ENCODE measurements at places on chromosomes 11 and 22. TPM values are rescaled to one million over a fixed set of nuclear protein-coding genes. Genes with fewer than 3 reads are reported as not detected.
A peak's percentile ranks its signal among the peaks of the same experiment; 100 is the strongest.

DNA sequence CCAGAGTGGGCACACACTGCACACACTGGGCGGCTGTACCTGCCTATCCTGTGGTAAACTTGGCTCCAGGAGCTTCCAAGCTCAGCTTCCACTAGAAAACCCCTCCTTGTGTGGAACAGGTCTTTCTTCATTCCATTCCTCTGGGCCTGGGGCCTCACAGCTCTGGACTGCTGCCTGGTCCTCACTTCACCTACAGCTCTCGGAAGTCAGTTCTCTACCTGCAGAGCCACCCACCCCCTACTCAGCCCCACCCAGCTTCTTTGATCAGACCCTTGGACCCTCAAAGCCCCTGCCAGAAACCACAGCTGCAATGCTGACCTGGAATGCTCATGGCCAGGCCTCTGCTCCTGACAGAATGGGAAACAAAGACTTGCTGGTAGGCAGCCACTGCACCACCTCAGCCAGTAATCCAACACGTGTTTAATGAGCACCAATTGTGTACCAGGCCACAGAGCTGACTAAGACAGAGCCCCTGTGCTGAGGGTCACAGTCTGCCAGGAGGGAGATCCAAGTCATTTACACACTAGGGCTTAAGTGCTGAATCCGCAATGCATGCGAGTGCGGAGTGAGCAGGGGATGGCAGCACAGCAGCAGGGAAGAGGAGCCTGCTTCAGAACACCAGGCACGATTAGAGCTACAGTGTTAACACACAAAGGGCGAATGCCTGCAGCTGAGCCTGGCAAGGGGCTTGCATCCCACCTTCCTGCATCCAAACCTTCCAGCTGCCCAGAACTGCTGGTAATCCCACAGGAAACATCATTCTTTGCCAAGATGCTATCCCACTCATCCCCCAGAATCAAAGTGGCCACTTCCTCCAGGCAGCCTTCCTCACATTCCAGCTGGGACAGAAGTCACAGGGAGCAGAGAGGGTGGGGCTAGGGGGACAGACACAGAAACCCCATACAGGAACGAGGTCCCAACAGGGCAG lies 4.6 kb downstream of the GNB1L start:
- DNase-seq = no peak

ANO1 gene
- 0.37 TPM for total RNA-seq

TIMP3 gene
- 25.5 TPM for total RNA-seq

SYT7 gene
- total RNA-seq = 10.8 TPM

DNA sequence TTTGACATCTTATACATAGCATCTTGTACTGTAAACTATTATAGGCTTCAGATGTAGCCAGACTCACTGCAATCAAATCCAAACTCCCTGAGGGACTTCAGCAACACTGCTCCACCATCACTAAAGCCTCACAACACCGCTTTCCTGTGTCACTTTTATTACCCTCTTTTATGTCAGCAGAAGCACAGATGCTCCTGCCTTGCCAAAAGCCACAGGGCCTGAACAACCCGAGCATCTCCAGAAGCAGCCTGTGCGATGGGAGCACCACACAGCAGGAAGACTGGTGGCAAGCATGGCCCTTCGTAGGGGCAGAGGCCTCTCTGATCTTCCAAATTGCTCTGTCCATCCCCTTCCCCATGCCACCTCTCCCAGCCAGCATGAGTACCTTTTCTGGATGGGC lies 22.9 kb downstream of the TMEM123 start:
- no peak for DNase-seq

DNA sequence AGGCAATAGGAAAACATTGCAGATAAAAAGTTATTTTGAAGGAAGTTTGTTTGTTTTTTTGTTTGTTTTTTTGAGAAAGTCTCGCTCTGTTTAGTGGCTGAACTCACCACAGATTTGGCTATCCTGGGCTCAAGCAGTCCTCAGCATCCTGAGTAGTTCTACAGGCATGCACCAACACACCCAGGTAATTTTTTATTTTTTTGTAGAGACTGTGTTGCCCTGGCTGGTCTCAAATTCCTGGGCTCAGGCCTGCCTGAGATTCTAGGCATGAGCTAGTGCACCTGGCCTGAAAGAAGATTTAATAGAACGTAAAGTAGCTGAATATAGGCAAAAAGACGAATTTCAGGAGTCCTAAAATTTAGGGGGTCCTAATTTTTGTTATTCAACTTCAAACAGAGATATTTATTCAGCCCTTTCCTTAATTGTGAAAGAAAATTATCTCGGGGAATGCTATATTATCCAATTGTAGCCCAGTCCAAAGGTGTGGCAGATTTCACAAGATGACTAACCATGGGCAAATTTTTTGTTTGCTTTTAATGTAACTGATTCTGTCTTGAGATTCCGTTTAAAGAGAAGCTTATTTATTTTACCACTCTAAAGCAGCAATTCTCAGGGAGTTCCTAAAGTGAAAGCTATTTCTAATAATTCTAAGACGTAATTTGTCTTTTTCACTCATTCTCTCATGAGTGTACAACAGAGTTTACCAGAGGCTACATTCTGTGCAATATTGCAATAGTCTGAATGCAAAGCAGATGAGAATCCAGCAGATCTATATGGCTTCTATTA lies 940 bp downstream of the IL18 start:
- no peak for DNase-seq

INPP5J gene
- 0.79 TPM for total RNA-seq

DNA sequence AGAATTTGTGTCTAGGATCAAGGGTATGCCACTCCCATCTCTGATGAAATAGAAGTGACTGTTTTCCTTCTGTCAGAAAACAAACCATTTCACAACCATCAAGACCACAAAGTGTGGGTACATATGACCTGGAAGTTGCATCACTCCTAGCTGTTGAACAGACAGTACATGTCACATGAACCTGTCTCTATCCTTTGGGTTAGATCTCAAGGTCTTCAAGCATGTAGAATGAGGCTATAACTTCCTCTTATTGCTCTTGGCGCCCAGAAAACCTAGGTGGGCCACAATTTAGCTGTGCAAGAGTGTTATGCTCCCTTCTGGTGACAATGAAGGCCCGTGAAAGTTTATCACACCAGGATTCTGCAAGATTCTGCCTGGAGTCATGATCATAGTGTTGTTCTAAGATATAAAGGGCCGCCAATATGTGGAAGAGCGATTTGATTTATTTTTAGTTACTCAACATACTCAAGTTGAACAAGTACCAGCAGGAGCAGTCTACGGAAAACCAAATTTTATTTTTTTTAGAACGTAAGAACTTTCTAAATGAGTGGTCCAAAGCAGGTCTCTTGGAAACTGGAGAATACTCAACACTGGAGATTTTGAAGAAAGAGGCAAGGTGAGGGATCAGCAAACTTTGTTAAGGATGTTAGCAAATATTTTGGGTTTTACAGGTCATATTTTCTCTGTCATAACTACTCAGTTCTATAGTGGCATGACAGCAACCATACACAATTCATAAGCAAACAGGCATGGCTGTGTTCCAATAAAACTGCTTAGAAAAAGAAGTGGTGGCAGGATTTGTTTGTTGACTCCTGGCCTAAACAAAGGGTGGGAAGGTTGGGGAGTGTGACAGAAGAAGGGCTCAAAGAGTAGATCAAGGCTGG lies 101.8 kb downstream of the USP35 start:
- DNase-seq = peak; percentile 53

DNA sequence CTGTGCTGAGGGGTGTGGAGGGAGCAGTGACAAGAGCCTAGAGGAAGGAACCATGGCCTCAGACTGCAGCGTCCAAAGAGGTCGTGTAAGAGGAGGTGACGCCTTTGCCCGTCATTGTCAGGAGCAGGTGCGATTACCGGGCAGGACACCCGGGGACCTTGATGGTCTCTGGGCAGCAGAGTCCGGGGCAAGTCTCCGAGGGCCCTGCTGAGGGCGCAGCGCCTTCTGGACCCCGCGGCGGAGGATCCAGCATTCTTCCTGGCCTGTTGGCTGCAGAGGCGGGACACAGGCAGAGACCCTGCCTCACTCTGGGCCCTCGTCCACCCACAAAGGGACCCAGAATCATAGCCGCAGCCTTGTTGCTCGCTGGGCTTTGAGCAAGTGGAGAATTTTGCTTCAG lies 1168.8 kb downstream of the BRD1 start:
- no peak for DNase-seq

RIBC2 gene
- total RNA-seq = not detected

DNA sequence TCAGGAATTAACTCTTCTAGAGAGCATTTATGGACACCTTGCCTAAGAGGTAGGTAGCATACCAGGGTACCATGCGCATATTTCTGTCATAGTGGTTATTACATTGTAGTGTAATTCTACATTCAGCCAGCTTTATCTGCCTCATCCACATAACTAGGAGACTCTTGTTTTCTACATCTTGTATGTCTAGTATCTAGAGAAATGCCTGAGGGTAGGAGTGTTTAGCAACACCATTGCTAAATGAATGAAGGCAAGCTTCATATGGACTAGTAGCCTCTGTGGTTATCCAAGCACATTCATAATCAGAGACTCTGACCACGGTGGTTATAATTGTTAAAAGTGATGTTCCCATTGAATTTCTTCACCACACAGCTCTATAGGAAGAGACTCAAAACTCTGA lies 107.9 kb downstream of the NTM start:
- no peak for DNase-seq

- no peak for DNase-seq
Measured at GRCh38 chr11:13944016-13944415, 18.5 kb upstream of the SPON1 start.

POTEH gene
- total RNA-seq = 1.2 TPM

GRCh38 chr22:39098026-39098425 lies 982 bp downstream of the APOBEC3H start:
- DNase-seq = no peak

TMEM191B gene
- not detected for total RNA-seq

DNA sequence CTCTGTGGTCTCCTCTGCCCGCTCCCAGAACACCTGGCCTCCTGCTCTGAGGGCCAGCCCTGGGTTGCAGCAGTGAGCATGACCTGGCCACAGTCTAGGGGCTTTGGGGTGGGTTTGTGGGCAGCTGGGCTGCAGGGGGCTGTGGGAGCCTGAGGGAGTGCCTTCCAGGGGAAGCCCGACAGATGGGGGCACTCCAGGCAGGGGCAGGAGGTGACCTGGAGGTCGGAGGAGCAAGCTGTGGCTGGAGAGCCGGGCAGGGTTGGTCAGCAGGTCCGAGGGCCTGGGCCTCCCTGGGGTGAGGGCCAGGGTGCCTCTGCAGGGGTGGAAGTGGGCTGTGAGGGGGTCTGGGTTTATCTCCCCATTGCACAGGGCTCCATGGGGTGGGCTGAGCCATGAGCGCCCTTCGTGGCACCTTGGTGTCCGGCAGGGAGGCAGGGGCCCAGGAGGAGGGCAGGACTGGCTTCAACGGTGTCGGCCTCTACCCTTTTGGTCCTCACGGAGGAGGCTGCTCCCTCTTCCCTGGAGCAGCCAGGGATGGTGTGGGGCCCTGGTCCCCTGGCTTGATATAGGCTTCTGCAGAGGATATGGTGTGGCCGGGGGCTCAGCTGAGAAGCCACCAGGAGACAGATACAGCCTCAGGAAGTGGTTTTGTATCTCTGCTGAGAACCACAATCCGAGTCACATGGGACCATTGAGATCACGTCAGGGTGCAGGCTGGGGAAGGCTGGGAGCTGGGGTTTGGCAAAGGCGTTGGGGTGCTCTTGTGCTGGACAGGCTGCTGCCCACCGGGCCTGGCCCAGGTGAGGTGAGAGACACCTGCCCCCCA lies 22.3 kb downstream of the KCNQ1 start:
- no peak for DNase-seq

DNA sequence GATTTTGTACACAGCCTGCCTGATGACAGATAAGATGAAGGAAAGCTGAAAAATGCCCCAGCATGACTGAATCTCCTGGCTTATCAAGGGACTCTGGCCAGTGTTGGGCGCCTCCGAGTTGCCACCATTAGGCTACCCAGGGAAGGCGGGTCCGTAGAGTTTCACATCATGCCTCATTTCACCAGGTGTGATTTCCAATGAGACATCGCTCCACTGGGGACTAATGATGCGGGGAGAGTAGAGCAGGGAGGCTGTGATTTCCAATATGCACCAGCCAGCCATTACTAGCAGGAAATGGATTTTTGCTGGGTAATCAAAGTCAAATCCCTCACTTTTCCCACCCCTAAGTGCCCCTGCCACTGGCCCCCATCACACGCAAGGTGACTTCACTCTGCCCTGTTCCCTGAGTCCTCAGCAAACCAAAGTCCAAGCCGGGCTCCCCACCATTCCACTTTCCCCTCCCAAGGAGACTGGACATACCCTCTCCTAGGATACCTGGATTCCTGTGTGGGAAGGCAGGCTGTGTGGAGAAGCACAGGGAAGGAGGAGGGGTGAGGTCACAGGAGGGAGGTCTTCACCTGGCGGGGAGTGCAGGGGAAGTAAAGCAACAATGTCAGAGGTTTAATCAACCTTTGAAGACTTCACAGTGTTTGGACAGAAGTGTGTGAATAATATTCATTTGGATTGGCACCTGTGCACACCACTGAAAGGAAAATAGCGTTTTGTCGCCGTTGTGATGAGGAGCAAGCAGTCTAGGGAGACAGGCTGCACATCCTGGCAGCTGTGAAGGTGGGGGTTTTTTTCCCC lies 613.3 kb upstream of the CADM1 start:
- DNase-seq = no peak

ASCL2 gene
- not detected for total RNA-seq

- no peak for DNase-seq
Measured at GRCh38 chr11:115974703-115975102, 470.5 kb upstream of the CADM1 start.

DNA sequence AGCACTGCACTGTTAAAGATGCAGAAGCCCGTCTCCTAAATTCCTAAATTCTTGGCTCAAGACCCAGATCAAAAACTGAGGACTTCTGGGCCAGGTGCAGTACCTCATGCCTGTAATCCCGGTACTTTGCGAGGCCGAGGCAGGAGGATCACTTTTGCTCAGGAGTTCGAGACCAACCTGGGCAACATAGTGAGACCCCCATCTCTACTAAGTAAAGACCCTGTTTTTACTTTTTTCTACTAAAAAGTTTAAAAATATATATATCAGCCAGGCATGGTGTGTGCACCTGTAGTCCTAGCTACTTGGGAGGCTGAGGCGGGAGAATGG lies 29.7 kb downstream of the PDGFB start:
- DNase-seq = no peak

DNA sequence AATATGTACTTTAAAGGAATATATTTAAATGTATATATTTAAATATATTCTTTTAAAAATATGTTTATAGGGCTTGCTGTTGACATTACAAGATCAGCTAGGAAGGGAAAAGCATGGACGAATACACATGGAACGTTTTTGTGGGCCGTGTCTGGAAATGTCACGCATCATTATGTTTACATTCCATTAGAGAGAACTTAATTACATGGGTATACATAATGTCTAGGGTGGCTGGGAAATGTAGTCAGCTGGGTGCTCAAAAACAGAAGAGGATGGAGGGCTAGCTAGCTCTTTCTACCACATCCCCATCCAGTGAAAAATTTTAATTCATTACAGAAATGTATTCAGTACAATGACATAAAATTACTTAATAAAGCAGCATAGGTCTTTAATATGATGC lies 371.2 kb downstream of the DYNC2H1 start:
- no peak for DNase-seq

NFAM1 gene
- total RNA-seq = not detected

- no peak for DNase-seq
Measured at GRCh38 chr22:20970939-20971657, 4.0 kb downstream of the AIFM3 start.

- DNase-seq = no peak
Measured at GRCh38 chr11:116994195-116994594, 104.0 kb downstream of the SIK3 start.

FAM181B gene
- not detected for total RNA-seq

GRCh38 chr22:42808521-42808920 lies 48.6 kb downstream of the ARFGAP3 start:
- no peak for DNase-seq

ANO9 gene
- total RNA-seq = not detected
